Large intestine (tissue), 12 donors: ENCODE measurements at places on chromosomes 3 and 15. TPM values are rescaled to one million over a fixed set of nuclear protein-coding genes. Genes with fewer than 3 reads are reported as not detected.

GRCh38 chr3:196631682-196632045, 7.8 kb upstream of the NRROS start:
- H3K27me3 ChIP-seq = peaks cover 2% of the 10 kb centered on the region
- peak overlapping the region; percentile 80 for H3K4me3 ChIP-seq
- H3K36me3 ChIP-seq = no peaks in the 10 kb centered on the region

GRCh38 chr3:150314248-150315004, 93.7 kb upstream of the TSC22D2 start:
- H3K27ac ChIP-seq = peak overlapping the region; percentile 79
- H3K4me3 ChIP-seq = no peak overlapping the region
- DNase-seq = peak; percentile 95

DNA sequence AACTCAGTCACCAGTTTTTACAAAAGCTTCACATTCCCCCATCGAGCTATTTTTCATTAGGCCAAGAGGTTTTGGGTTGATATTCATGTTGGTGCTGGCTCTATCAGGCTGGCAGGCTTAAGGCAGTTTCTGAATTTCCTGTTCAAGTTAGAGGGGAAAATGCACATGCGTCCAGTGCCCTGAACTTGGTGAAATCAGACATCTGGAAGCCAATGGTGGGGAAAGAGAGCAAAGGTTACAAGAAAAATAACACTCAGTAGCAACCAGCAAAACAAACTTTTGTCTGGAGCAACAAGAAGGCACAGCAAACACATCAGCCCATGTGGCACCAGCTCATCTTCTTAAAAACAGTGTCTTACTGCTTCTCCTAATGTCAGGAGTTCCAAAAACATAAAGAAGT, 155.6 kb upstream of the TSC22D2 start:
- no peak overlapping the region for H3K4me3 ChIP-seq
- no peaks in the 10 kb centered on the region for H3K36me3 ChIP-seq
- H3K27ac ChIP-seq = no peak overlapping the region

GRCh38 chr3:182668541-182668940, 124.8 kb upstream of the ATP11B start:
- no peak overlapping the region for H3K4me3 ChIP-seq
- no peaks in the 10 kb centered on the region for H3K4me1 ChIP-seq
- H3K36me3 ChIP-seq = no peaks in the 10 kb centered on the region
- no peak overlapping the region for H3K27ac ChIP-seq
- peaks cover 3% of the 10 kb centered on the region for H3K27me3 ChIP-seq

Gene ZNF80
- 0.03 TPM for polyA plus RNA-seq

- no peak overlapping the region for H3K27ac ChIP-seq
- no peaks in the 10 kb centered on the region for H3K27me3 ChIP-seq
- no peak for DNase-seq
- no peak overlapping the region for H3K4me3 ChIP-seq
- no peaks in the 10 kb centered on the region for H3K4me1 ChIP-seq
These were observed 264.1 kb upstream of the SLCO3A1 start for GRCh38 chr15:91589360-91589759.

DNA sequence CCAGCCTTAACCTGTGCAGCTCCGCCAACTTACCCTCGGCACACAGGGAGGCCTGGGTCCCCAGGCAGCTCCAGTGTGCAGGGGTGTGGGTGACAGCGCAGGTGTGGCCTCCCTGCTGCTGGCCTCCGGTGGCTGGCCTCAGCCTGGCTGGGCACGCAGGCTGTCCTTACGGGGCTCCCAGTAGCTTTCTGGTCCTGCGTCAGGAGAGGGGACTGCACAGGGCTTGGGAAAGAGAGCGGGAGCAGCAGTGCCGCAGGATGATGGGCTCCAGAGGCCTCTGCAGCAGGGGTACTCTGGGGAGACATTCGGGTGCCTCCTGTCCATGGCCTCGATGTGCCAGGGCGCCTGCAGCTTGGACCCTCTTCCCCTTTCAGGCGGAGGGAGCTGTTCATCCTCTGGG, 9.4 kb downstream of the APBA2 start:
- no peaks in the 10 kb centered on the region for H3K36me3 ChIP-seq
- H3K4me1 ChIP-seq = no peaks in the 10 kb centered on the region
- H3K27me3 ChIP-seq = no peaks in the 10 kb centered on the region
- DNase-seq = no peak
- H3K27ac ChIP-seq = no peak overlapping the region

DNA sequence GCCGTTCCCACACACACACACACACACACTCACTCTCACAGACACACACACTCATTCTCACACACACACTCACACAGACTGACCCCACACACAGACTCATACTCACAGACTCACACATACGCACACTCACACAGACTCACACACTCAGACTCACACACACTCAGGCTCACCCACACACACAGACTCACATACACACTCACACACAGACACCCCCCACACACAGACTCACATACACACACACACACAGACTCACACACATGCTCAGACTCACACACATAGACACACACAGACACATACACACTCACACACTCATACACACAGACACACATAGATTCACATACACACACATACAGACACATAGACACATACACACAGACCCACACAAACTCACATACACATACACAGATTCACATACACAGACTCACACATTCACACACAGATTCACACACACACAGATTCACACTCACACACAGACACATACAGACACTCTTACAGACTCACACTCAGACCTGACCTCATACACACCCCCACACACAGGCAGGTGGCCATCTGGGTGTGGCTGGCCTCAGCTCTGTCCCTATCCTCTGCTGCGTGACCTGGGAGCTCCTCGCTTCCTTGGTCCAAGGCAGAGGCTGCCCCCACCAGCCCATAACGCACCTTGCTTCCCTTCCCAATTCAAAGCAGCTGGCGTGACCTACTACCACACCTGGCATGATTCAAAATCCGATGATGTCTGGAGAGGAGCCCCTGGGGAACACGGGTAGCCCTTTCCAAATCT, 1.9 kb downstream of the C3orf22 start:
- H3K27ac ChIP-seq = no peak overlapping the region
- H3K36me3 ChIP-seq = no peaks in the 10 kb centered on the region
- no peak for DNase-seq
- no peaks in the 10 kb centered on the region for H3K27me3 ChIP-seq
- H3K4me1 ChIP-seq = no peaks in the 10 kb centered on the region

GRCh38 chr15:87907676-87908446, 348.7 kb downstream of the NTRK3 start:
- no peaks in the 10 kb centered on the region for H3K27me3 ChIP-seq
- no peaks in the 10 kb centered on the region for H3K36me3 ChIP-seq
- DNase-seq = no peak
- no peak overlapping the region for H3K4me3 ChIP-seq
- no peaks in the 10 kb centered on the region for H3K4me1 ChIP-seq
- H3K27ac ChIP-seq = no peak overlapping the region
